ENCODE measurements at places on chromosomes 13 and 19. TPM values are rescaled to one million over a fixed set of nuclear protein-coding genes. Genes with fewer than 3 reads are reported as not detected.

- peak; percentile 2 for DNase-seq
Measured at GRCh38 chr13:39106216-39107005, 68.2 kb downstream of the NHLRC3 start.

Gene ZIC5
- total RNA-seq: not detected

DNA sequence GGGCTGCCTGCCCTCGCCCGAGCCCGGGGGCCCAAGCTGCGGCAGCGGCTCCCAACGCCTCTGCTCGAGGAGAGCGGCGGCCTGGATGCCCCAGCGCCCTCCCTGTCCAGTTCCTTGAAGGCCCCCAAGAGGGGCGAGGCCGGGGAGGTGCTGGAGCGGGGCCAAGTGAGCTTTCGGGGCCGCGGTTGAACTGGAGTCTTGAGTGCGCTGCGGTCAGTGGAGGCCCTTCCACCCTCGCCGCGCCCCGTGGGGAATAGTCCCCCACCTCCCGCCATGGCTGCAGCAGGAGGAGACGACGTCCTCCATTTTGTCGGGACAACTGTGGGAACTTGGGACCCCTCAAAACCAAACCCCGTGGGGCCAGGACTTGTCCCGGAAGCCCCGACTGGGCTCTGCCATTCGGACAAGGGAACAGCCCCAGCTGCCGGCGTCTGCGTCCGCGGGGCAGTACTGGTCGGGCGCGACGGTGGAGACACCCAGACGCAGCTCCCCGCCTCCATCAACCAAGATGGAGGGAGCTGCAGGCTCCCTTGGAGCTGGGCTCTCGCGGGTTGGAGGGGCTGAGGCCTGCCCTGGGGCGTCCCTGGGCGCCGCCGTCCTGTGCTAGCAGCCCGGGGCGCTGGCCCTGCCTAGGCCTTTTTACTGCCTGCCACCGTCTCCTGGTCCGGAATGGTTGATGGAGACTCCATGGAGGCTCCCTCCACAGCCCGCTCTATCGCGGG, 736 bp upstream of the ZMYM5 start:
- peak; percentile 73 for DNase-seq

DNA sequence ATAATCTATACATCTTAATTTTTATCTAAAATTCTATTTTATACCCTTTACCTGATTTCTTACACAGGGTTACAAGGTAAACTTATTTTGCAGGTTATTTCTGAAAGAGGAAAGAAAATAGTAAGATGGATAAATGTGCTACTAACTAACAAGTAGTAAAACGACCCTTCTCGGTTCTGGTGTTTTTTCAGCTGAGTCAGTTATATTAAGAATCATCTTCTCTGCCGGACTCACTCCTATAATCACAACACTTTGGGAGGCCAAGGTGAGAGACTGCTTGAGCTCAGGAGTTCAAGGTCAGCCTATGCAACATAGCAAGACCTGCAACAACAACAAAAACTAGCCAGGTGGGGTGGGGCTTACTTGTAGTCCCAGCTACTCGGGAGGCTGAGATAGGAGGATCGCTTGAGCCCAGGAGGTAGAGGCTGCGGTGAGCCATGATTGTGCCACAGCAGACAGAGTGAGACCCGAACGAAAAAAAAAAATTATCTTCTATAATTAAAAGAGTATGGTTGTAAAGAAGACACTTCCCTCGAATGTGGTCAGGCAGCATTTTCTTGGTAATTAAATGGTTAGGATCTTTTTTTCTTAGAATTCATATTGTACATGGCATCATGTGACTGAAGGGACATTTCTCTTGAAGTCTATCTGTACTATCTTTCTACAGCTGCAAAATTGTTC, 27.9 kb upstream of the RCBTB2 start:
- DNase-seq: no peak

- no peak for DNase-seq
Measured at GRCh38 chr19:4258181-4258580, 11.3 kb downstream of the YJU2 start.

DNA sequence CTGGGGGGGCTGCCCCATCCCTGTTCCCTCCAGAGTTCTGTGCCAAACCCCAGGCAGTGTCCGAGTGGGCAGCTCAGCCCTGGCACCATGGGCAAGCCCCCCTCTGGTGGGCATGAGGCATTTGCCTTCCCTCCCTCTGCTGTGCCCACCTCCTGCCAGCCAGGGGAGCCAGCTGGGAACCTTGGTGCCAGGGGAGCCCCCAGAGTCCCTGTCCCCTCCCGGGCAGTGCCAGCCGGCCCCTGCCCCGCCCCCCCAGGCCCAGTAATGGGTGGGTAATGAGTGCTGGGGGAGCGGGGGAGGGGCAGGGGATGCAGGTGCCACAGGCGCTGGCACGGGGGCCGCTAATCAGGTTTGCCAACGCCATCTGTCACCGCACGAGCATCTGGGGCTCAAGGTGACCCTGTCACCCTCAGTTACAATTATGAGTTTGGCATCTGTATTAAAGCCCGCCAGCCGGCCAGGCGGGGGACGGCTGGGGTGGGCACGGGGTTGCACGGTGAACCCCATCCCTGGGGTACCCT, 5.9 kb downstream of the DAND5 start:
- DNase-seq: no peak

DNA sequence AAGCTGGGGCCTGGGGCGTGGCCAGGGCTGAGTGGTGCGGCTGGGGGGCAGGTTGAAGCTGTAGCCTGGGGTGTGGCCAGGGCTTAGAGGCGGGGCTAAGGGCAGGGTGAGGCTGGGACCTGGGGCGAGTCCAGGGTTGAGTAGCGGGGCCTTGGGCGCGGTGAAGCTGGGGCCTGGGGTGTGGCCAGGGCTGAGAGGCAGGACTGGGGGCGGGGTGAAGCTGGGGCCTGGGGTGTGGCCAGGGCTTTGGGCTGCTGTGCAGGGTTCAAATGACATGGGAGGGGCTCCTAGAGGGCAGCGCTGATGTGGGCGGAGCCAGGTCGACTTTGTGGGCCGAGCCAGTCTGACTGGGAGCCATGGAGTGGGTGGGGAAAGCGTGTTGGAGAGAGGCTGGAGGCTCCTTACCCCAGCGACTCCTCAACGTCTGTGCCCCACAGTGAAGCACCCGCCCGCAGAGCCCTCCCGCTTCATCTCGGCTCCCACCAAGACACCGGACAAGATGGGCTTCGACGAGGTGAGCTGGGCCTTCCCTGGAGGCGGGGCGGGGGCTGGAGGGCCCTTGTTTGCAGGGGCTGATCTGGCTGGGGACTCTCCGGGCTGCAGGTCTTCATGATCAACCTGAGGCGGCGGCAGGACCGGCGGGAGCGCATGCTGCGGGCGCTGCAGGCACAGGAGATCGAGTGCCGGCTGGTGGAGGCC, 21.5 kb downstream of the COLGALT1 start:
- DNase-seq: peak; percentile 74

DNA sequence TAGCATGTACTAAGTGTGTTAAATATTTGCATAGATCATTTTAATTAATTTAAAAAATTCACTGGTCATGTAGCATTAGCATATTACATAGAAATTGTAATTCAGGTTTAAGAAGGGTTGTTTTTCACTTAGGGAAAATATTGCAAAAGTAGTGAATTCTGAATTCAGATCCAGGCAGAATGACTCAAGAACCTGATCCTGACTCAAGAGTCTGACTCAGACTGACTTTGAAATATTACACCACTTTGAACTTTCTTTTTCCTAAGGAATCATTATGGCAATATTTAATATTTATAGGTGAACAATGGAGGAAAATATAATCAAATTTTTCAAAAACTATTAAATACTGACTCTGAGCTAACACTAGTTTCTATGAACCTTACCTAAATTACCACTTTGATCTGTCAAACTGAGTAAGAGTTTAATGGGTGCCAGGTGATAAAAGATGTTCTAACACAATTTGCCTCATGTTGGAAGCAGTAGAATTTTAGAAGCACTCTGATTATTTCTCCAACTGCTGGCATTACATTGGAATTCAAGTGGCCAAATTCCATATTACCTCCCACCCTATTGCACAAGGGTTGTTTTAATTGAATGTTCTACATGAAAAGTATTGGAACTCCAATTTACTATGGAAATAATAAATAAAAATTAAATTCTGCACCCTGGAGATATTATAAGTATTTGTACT, 261.6 kb downstream of the SLITRK1 start:
- peak; percentile 71 for DNase-seq

DNA sequence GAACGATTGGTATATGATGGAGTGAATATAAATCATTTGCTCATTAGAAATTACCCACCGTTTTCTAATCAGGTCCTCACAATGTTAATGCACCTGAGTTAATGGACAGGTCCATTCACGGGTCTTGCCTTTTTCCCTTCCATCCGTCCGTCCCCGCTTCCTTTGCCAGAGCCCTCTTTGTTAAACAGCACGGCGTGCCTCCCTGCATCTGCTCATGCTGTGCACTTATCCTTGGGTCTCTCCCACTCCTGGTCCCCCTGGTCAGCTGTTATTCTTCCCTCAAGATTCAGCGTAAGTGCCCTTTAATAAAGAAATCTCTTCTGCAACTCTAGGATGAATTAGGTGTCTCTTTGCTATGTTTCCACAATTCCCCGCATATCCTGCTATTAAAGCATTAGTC, 324.5 kb downstream of the DNAJC15 start:
- no peak for DNase-seq

GRCh38 chr13:73580513-73581267, 521.9 kb downstream of the KLF5 start:
- DNase-seq: no peak

GRCh38 chr13:110161112-110161882, 145.7 kb downstream of the COL4A1 start:
- no peak for DNase-seq

DNA sequence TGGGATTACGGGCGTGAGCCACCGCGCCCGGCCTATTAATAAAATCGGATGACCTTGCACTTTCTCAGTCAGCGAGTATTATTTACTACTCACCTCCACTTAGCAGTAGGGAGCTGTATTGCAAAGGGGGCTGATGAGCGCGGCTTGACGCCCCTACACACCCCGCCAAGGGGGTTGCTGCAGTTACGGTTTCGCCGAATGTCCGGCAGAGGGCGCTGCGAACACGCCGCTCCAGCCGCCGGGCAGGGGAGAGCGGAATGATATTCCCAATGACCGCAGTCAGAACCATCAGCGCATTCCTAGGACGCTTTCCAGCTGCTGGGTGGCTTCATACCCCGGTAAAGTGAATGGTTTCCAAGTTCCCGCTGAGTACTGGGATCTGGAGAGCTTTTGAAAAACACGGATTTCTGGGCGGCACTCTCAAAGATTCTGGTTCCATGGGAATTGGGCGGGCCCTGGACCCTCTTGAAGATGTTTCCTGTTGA, 30.0 kb upstream of the TPT1 start:
- DNase-seq: peak; percentile 90

- no peak for DNase-seq
Measured at GRCh38 chr19:54211235-54211634, 10.6 kb downstream of the RPS9 start.

- no peak for DNase-seq
Measured at GRCh38 chr13:92572190-92572589, 654.4 kb upstream of the GPC6 start.

- no peak for DNase-seq
Measured at GRCh38 chr19:5265260-5265659, 75.4 kb downstream of the PTPRS start.

Gene IGFL3
- total RNA-seq: not detected

Gene KLK3
- total RNA-seq: not detected
